ENCODE measurements at places on chromosomes 2 and 18.
A peak's percentile ranks its signal among the peaks of the same experiment; 100 is the strongest.

DNA sequence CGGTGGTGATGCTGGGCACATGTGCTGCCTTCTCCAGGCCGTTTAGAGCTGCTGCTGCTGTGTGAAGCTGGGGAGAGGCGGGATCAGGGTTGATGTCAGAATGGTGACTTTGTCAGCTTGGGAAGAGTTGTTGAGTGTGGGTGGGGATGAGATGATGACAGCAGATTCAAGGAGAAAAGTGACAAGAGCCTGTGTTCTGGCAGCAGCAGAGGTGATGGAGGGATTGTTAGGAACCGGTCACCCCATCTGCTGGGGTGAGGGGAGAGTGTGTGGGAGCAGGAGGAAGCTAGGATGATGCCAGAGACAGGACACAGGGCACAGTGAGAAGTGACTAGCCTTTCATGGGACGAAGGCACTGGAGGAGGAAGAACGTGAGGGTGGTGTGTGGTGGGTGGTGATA, 345.5 kb downstream of the RNF144A start:
- no peak for DNase-seq

DNA sequence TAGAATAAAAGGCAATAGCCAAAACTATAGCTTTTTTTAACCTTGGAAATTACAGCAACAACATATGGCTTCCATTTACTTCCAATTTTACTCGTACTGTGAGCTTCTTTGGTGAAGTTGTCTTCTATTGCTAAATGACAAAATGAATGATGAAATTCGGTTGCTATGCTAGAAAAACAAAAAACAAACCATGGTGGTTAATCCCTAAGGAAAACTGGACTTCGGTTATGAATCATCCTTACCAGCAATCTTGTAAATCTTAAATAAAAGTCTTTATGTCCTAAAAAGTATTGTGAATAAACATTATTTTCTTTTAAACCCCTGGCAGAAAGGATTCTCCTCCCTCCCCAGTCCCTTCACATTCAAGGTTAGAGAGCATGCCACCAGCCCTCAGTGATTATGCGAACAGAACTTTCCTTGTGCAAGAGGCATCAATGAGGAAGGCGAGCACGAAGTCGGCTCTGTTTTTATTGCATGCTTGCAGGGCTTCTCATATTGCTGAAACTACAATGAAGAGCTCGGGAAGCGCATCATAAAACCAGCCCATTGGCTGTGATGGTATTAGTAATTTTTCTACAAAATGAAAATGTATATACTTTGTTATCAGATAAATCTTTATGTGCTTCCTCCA, 62.9 kb downstream of the ZNF521 start:
- no peak for DNase-seq

DNA sequence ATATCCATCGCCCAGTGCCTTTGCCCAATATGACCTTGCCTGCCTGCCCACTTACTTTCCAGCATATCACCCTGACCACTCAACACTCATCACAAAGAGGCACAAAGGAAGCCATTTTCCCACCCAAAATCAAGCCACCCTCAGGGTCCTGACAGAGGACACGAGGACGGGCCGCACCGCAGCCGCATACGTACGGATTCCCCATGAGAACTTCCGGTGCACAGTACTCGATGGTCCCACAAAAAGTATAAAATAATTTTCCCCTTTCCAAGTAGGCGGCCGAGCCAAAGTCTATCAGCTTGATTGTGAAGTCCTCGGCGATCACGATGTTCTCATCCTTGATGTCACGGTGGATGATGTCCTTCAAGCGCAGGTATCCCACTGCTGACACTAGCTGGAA, 10.0 kb upstream of the MTERF4 start:
- no peak for DNase-seq

DNA sequence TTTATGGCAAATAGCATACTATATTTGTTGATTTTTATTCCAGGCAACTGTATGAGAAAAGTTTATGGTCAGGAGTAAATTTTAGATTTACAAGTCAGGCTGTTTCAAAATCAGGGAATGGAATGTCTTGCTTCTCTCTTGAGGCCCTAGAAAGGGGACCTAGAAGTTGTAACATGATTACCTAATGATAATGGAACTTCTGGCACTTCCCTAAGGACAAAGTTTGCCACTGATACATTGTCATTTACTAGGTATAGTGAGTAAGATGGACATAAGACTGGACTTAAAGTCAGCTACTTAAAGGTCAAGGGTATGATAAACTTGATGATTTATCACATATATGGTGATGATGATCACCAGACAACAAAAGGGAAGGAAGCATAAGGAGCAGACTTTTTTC, 103.3 kb upstream of the VRK2 start:
- DNase-seq, result no peak

DNA sequence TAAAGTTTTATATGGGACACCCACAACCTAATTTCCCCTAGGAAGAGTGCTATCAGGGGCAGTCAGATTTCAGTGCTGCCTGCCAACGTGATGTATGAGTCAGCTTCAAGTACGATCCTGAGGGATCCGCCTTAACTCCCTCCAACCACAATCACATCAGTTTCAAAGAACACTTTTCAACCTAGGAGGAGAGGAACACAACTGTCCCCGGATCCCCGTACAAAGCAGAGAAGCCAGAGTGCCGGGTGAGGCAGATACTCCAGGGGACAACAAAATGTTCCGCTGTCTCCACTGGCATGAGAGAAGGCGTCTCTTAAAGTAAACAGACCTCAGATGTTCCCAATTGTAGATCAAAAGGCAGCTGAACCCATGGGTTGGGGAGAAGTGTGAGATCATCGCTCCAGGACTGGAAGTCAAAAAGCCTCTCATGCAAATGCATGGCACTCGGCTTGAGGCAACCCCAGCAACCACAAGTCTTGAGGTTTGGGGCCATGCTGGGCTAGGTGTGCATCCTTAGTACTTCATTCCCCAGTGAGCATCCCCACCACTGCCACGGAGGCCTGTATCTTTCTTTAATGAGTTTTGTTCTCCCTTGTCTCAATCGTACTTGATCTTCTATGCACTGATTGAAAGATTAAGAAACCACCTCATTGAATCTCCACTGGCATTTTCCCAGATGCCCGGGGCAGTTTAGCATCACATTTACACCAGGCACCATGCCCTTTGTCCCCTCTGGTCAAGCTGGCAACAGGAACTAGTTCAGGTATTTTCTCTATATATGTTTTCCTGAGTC, 91.0 kb upstream of the CCBE1 start:
- DNase-seq, result no peak

GRCh38 chr2:217166241-217166850, 306.5 kb upstream of the TNP1 start:
- DNase-seq, result peak; percentile 39

DNA sequence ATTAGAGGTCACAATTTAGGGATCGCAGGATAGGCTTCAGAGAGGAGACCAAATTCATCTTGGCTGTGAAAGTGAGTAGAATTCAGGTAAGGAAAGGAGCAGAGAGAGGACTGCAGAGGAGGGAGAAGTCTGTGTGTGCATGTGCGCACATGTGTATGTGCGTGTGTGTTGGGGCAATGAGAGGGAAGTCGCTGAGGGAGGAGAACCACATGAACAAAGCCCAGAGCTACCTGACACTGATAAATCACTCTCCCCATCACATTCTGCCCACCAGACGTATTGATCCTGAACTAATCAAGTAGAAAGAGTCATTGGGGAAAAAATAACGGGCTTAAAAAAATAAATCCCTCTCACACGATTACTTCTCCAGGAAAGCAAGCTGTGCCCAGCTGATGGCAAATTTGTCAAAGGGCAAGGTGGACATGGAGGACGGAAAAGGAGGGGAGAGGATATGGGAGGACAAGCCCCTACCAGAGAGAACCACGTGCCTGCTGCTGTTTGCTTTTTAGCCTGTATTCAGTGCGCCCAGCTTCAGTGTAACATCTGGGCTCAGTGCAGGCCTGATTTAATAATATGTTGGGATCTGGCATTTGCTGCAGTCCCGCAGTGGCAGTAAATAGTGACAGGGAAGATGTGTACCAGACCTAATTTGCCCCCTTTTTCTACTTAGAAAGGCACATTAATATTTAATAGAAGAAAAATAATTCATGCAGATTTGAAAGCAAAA, 307.5 kb downstream of the C1D start:
- no peak for DNase-seq

DNA sequence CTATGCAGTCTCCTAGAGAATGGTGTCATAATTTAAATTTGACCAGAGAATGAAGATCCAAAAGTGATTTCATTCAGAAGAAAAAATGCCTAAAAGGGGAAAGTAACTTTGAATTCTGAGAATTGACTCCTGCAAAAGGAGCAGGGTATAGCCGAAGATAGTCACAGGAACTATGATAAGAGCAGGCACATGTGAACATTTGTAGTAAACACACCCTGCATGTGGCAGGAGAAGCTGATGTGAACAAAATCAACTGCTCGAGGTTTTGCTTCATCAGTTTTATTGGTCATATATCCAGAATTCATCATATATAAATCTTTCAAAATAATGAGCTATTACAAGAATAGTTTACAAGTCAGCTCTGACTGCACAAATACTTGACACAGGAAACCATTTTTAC, 14.0 kb downstream of the MCFD2 start:
- DNase-seq, result no peak

- no peak for DNase-seq
Measured at GRCh38 chr2:172219201-172219600, 116.5 kb upstream of the DLX2 start.

DNA sequence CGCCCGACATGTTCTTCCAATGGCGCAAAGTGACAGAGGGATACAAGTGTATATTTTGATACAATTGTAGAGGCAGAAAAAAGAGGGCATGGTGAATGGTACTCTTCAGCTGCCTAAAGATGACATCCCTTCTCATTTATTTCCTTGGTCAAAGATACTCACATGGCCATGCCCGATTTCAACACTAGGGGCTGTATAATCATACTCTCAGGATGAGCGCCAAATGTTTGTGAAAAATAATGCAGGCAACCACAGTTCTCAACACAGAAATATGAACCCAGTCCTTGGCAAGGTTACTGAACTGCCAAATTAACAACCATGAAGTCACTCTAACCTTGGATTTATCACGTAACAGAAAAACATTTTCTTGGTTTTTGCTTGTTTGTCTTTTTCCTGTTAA, 204.4 kb downstream of the CCDC102B start:
- DNase-seq, result no peak

GRCh38 chr2:41622301-41622700, 425.5 kb upstream of the PKDCC start:
- DNase-seq, result no peak

DNA sequence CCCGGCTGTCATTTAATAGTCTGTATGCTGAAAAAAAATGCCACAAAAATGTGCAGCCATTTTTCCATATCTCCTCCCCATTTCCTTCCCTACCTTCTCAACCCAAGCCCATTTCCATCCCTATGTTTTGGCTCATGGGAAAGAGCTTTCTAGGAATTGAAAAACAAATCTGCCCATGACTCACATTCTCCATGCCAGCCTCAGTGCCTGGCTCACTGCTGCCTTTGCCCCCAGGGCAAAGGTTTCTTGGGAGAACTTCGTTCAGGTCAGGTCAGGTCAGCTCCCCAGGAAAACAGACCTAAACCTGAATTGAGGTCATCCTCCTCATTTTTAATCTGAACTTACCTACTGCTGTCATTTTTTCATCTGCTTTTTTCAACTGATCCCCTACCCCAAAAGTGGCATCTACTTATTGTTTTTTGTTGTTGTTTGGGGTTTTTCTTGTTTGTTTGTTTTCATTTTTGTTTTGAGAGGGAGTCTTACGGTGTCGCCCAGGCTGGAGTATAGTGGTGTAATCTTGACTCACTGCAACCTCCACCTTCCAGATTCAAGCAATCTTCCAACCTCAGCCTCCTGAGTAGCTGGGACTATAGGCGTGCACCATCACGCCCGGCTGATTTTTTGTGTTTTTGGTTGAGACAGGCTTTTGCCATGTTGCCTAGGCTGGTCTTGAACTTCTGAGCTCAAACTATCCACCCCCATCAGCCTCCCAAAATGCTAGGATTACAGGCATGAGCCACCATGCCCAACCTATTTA, 66.7 kb downstream of the FECH start:
- no peak for DNase-seq

GRCh38 chr2:179410552-179411356, 146.1 kb upstream of the SESTD1 start:
- DNase-seq, result peak; percentile 45

Measured in iPS DF 6.9 (cell line).